ENCODE measurements at places on chromosomes 4 and X. TPM values are rescaled to one million over a fixed set of nuclear protein-coding genes. Genes with fewer than 3 reads are reported as not detected.
A peak's percentile ranks its signal among the peaks of the same experiment; 100 is the strongest.

GRCh38 chr4:183989931-183990330 lies 84.8 kb downstream of the STOX2 start:
- DNase-seq: no peak

GRCh38 chrX:120463241-120463640 lies 5.9 kb downstream of the LAMP2 start:
- no peak for DNase-seq

Gene SLC2A9
- 8.5 TPM for total RNA-seq

DNA sequence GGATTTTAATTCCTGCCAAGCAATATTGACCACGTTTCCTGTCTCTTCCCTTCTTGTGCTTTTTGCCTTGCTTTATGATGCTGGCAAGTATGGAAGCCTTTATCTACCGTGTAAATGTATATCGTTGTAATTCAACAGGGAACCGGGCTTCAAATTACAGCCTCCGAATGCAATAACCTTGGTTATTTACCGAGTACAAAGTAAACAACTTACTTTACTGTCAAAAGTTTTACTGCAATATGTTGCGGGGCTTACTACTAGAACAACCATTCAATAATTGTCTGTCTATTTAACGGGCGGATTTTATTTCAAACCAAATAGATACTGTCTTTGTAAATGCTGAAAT lies 73.1 kb downstream of the PALLD start:
- DNase-seq: no peak

Gene CSN1S1
- not detected for total RNA-seq

- peak; percentile 45 for DNase-seq
Observed at GRCh38 chrX:68895341-68895755, 66.5 kb downstream of the EFNB1 start.

GRCh38 chrX:155891446-155892210 lies 10.5 kb downstream of the VAMP7 start:
- DNase-seq: no peak

Gene GAGE2A
- not detected for total RNA-seq

GRCh38 chr4:36024901-36025660 lies 219.2 kb downstream of the ARAP2 start:
- no peak for DNase-seq

- DNase-seq: no peak
Observed at GRCh38 chr4:2798399-2799223, 5.7 kb downstream of the SH3BP2 start.

Gene LONRF3
- total RNA-seq: 22.4 TPM

DNA sequence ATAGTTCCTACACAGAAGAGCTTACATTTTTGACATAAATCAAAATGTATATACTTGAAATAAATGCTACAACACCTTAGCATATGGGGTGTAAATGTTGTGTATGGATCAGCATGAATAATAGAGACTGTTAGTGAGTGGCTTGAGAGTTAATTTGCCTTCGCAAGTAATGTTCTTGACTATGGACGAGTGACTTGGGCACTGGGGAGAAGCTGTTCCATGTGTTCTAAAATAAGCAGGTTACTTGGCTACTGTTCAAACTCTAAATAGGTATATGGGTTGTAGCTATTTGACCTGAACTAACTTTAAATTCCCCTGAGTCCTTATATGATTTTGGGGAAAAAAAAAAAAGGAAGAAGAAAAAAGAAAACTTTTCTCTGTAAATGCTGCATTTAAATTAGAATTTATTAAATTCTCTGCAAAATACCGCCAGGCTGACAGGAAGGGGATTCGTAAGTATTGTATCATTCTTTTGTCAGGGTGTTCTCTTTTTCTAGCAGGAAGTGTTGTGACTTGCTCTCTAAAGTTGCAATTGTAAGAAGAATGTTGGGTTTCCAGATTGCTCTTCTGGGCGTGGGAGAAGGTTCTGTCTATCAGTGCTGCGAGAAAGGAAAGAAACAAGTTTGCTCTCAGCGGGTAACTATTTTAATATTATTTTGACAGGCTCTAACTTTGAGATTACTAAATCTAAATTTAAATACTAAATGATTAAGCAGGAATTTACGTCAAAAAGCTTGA lies 32.2 kb downstream of the PLS3 start:
- DNase-seq: no peak

Gene PRR32
- not detected for total RNA-seq

- no peak for DNase-seq
Observed at GRCh38 chr4:77451530-77451929, 154.1 kb upstream of the CXCL13 start.

GRCh38 chr4:138835832-138836533 lies 179.6 kb upstream of the NOCT start:
- DNase-seq: no peak

GRCh38 chr4:163816494-163816893 lies 322.0 kb downstream of the TMA16 start:
- DNase-seq: no peak

DNA sequence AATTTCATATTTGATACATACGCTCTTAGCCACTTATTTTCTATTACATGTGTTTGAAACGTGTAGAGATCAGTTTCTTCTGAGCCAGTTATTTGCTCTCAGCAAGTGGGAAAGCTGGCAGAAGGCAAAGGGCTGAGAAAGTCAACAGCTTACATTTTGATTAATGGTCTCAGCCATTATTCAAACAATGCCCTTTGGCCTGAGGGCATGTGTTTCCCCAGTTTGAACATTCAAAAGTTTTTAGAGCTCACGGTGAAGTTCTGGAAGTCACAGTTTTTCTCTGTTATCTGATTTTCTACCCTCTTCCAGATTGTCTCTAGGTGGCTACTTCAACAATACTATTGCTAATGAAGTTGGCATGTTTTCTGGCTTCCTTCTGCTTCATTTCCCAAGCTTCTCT lies 591.8 kb upstream of the CPEB2 start:
- no peak for DNase-seq

GRCh38 chr4:14400307-14400706 lies 602.0 kb upstream of the CPEB2 start:
- DNase-seq: no peak

GRCh38 chr4:167688660-167689142 lies 403.6 kb upstream of the ANXA10 start:
- DNase-seq: no peak

Gene SHROOM2
- 2.2 TPM for total RNA-seq

DNA sequence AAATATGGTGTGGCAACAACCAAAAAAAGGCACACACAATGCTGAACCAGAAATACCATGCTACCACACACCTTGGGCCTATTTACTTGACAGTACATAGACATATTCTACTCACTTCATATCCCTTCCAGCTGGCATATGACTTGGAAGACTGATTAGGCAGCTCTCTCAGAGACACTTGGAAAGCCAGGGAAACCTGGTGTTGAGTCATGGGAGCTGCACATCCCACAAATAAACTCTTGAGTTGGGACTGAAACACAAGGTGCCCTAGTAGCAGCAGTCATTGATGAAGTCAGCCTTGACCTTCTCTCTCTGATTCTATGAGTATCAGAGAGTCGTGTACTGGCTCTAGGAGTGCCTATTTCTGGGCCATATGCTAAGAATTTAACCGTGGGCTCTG lies 776.6 kb upstream of the LCORL start:
- DNase-seq: no peak

GRCh38 chrX:109990582-109991276 lies 12.2 kb upstream of the TMEM164 start:
- no peak for DNase-seq

DNA sequence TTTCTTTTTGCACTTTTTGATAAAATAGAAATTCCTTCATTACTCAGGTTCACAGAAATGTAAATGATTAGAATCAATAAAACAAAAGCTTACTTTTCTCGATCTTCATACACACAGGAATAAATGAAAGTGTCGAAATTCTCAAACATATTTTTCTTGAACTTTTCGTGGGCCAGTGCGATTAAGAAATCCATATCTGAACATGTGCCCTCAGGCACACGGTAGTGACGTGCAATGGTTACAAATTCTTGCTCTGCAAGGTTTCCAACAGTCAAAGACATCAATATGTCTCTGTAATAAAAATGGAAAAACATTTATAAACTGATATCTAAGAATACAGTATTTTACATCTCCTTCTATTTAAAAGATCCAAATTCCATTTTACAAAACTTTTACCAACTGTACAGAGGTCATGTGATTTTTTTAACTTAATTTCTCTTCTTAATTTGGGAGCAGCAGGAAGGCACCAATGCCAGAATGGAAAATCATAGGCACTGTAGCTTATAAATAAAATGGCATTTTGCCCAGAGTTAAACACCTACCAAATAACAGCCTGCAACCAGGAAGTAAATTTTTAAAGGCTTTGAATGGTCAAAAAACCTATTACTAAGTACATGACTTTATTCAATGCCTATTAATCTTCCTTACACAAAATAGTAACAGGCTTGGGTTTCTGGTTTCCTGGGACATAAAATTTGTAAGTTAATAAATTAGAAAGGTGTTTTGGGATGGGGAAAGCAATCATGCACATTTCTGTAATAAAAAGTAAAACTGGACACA lies 165.0 kb downstream of the EFHC2 start:
- no peak for DNase-seq

GRCh38 chr4:146059865-146060264 lies 115.7 kb upstream of the LSM6 start:
- DNase-seq: no peak

Gene RNF212
- 4.5 TPM for total RNA-seq

DNA sequence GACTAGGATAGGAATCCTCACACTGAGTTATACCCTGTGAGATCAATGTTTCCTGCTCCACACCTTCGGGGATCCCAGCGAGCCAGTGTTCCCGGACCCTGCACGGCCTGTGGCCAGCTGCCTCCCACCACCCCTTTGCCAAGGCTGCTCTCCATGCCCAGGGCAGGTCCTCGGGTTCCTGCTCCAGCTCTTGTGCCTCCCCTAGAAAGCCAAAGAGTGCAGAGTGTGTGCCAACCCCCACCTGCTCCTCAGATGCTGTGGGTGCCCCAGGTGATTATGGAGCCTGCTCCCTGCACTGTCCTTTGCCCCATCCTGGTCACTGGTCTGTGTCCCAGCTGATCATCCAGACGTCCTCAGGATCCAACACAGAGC lies 246.4 kb downstream of the AFAP1 start:
- no peak for DNase-seq

Gene IGFBP7
- 660 TPM for total RNA-seq

GRCh38 chrX:5388087-5388486 lies 840.6 kb downstream of the NLGN4X start:
- DNase-seq: no peak

Gene RS1
- not detected for total RNA-seq

Gene TTC29
- not detected for total RNA-seq

GRCh38 chr4:6500481-6501140 lies 28.2 kb upstream of the PPP2R2C start:
- DNase-seq: no peak

Gene ARX
- total RNA-seq: not detected

DNA sequence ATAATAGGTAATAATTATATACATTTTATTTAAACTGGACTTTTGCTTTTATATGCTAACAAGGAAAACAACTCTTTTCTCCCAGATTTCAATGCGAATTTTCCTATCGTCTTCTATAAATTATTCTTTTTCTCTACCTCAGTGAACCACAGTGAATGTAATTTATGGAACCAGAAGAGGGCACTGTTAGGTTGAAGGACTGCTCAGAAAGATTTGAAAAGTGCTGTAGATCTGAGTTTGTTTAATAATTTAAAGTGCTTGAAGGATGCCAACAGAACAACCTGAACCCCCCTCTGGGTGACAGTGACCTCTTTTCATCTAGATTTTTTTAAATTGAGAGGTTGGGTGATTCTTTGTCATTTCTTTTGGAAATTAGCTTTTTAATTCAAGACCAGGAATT lies 54.9 kb downstream of the PHOX2B start:
- DNase-seq: no peak

GRCh38 chrX:148504506-148504905 lies 4.1 kb downstream of the AFF2 start:
- DNase-seq: no peak

DNA sequence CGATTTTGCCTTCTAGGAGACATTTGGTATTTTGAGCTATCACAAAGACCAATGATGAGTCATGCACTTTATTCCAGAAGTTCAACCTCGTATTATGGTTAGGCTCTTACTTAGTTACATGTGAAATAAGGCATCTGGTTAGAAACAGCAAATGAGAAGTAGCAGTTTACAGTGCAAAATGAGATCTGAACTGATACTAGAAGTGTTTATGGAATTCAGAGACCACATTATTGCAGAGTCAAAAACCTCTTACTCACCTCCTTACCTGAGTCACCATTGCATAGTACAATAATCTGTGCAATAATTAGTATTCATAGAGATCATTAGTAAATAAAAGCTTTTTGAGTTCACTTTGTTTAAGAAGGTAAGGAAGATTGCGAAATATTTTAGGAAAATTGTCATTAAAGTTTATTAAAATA lies 38.7 kb downstream of the SEC24B start:
- no peak for DNase-seq

Gene TMPRSS11A
- not detected for total RNA-seq

- DNase-seq: no peak
Observed at GRCh38 chr4:85591406-85592098, 116.6 kb downstream of the ARHGAP24 start.

Gene VCX
- not detected for total RNA-seq

Gene TLR10
- total RNA-seq: 0.19 TPM

DNA sequence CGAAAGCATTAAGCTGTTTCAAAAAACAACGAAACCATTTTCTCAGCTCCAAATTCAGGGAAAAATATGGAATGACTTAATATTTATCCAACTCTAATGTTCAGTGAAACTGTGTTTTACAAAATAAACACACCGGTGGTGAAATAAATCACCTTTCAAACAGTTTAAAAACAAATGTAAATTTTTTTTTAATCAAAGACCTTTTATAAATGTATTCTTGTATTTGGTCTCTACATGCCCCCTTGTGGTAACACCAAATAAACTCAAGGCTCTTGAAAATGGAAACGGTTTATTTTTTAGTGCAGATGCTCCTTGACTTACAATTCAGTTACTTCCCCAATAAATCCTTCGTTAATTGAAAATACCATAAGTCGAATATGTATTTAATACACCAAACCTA lies 45.8 kb upstream of the ITM2A start:
- no peak for DNase-seq

GRCh38 chrX:14694611-14695010 lies 165.3 kb downstream of the GLRA2 start:
- no peak for DNase-seq

Gene ACOT9
- 39.0 TPM for total RNA-seq

Gene STOX2
- total RNA-seq: 3.0 TPM
